ENCODE measurements at places on chromosomes 7 and 10. TPM values are rescaled to one million over a fixed set of nuclear protein-coding genes. Genes with fewer than 3 reads are reported as not detected.

- no peaks in the 10 kb centered on the region for H3K27me3 ChIP-seq
- peak overlapping the region; percentile 44 for H3K4me3 ChIP-seq
- H3K27ac ChIP-seq, result no peak overlapping the region
- no peaks in the 10 kb centered on the region for H3K36me3 ChIP-seq
Measured at GRCh38 chr10:28669227-28670173, 7.8 kb upstream of the BAMBI start.

Gene SLC12A9
- total RNA-seq, result 20.3 TPM

DNA sequence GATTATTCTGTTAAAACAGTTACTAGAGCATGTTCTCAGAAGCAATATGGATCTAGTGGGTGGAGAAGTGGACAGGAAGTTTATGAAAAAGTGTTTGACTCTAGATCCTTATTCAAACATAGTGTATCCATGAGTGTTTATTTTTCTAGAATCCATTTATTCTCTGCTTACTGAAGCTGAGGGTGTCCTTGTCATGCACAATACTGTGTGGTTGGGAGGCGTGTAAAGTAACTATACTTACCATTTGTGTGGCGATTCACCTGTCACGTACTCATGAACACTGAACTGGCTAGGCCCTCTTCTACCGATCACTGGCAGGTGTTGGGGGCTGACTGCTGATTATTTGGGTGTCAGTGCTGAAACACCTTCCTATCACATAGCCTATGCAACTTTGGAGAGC lies 74.0 kb downstream of the POU6F2 start:
- no peaks in the 10 kb centered on the region for H3K27me3 ChIP-seq
- no peaks in the 10 kb centered on the region for H3K36me3 ChIP-seq
- no peaks in the 10 kb centered on the region for H3K4me1 ChIP-seq
- H3K4me3 ChIP-seq, result no peak overlapping the region

Gene SYCE1
- 0.48 TPM for total RNA-seq

DNA sequence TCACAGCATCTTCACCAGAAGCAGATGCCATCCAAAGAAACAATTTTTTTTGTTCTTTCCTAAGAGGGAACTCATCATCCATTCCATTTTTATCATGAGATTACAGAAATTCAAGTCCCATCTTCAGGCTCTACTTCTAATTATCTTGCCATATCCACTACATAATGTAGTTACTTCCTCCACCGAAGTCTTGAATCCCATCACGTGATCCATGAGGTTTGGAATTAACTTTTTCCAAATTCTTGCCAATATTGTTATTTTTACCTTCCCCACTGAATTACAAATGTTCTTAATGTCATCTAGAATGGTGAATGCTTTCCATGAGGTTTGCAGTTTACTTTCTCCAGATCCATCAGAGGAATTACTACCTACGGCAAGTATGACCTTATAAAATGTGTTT lies 1014.7 kb upstream of the LRRN3 start:
- H3K4me3 ChIP-seq, result no peak overlapping the region
- no peaks in the 10 kb centered on the region for H3K27me3 ChIP-seq
- no peaks in the 10 kb centered on the region for H3K36me3 ChIP-seq
- H3K4me1 ChIP-seq, result no peaks in the 10 kb centered on the region

- H3K4me3 ChIP-seq, result no peak overlapping the region
- DNase-seq, result no peak
- H3K36me3 ChIP-seq, result no peaks in the 10 kb centered on the region
- no peak overlapping the region for H3K27ac ChIP-seq
- no peaks in the 10 kb centered on the region for H3K27me3 ChIP-seq
Measured at GRCh38 chr7:16129431-16130110, 291.8 kb downstream of the CRPPA start.
